ENCODE measurements at places on chromosomes 2 and 18.

DNA sequence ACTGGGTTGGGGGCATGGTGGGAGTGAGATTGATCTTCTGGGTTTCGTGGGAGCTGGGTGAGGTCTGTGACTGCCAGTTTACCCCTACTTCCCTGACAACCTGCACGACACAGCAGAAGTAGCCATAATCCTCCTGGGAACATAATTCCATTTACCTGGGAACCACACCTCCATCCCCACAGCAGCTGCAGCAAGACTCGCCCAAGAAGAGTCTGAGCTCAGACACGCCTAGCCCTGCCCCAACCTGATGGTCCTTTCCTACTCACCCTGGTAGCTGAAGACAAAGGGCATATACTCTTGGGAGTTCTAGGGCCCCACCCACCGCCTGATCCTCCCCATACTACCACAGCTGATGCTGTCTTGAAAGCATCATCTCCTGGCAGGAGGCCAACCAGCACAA, 43.8 kb downstream of the FLACC1 start:
- DNase-seq, result no peak

GRCh38 chr2:208253600-208254117, 1.2 kb downstream of the IDH1 start:
- DNase-seq, result no peak

DNA sequence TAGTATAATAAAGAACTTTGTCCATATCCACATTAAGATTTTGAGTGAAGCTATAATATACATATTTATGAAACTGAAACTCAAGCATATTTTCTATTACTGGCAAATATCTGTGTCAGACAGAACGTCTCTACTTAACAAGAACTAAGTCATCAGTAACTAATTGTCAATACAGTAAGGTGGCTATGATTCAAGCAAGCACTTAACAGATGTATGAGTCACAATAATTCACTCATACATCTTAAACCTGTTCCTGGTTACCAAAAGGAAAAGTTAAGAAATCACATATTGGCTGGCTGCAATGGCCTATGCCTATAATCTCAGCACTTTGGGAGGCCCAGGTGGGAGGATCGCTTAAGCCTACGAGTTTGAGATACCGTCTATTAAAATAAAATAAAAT, 96.0 kb downstream of the SOS1 start:
- no peak for DNase-seq

GRCh38 chr18:2281086-2281485, 290.2 kb downstream of the METTL4 start:
- DNase-seq, result no peak

- DNase-seq, result no peak
These were observed 90.5 kb downstream of the INHBB start for GRCh38 chr2:120436460-120436739.

DNA sequence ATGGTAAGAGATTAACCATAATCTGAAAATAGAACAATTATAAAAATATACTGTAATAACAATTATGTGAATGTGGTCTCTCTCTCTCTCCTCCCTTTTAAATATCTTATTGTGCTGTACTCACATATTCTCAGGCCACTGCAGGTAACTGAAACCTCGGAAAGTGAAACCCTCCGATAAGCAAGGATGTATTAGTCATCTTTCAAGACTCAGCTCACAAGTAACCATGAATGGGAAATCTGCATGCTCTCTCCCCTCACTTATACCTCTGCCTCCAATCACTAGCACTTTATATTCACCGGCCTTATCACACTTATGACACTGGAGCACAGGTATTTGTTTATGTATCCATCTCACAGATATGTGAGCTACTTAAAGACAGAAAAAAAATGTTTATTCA, 139.7 kb downstream of the LRP2 start:
- no peak for DNase-seq

DNA sequence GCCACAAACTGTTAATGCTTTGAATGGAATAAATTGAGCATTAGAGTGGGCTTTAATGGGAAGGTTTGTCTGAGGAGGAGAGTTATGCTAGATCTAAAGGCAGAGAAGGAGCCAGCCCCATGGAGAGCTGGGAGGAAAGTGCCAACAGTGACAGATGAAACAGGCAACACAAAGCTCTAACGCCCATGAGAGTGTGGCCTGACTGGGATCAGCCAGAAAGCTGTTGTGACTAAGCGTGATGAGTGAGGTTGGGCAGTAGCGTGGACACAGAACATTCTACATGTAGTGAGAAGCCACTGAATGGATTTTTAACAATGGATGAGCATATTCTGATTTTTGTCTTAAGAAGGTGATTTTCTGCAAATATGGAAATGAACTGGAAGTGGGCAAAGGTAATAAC, 185.3 kb upstream of the SIX2 start:
- no peak for DNase-seq

GRCh38 chr18:36481201-36481657, 183.7 kb downstream of the FHOD3 start:
- DNase-seq, result no peak

DNA sequence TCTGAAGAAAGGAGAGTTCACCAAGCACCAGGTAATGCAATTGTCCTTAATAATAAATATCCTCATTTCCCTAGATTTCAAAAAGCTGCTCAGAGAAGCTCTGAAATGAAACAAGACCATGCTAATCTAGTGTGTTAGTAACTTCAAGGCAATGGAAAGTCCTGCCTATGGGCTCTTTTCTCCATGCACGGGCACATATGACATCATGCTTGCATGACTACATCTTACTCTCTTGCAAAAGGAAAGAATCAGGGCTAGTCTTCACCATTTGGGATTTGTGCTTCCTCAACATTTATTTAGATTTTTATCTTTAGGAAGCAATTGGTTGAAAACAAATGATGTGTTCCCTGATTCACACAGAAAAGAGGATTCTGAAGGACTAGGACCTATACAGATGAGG, 204.0 kb upstream of the POU3F3 start:
- no peak for DNase-seq

DNA sequence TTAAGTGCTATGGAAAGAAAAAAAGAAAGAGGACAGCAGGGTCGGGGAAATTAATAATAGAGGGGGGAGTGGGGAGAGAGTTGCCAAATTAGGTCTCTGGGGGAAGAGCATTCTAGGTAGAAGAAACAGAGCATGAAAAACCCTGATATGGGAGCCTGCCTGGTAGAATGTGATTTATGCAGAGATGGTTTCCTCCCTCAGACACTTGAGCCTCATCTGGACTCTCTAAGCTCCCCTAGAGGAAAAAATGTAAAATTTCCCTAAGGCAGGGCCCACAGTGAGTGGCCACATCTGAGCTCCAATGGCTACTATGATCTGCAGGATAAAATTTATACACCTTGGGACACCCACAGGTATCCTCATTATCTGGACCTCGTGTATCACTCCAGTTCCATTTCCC, 20.6 kb upstream of the EPAS1 start:
- DNase-seq, result no peak

DNA sequence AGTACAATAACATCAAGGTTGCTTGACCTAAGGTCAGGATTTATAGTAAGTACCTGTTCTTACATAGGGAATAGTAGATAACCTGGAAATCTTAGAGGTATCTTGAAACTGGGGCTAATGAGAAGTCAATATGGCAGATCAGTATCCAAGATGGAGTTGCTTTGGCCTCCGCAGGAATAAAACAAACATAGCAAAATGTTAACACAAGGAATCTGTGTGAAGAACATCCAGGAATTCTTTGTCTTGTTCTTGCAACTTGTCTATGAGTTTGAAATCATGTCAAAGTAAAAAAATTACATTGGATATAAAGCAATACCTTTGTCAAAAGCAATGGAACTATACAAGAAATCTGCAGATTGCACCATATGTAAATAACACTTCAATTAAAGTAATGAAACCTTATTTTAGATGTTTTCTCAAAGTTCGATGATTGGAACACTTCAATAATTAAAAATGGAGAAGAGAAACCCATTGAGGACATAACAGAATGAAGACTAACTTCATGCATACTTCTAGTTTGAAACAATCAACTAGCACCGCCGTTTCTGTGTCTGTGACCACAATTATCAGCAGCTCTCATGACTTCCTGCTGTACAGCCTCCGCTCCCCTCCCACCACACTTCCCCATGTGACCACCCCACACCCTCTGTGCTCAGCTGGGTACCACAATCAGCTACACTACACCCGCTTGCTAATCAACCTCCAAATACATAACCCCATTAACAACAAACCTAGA, 27.6 kb downstream of the C2orf76 start:
- no peak for DNase-seq
